ENCODE measurements at places on chromosomes 6 and 20.

DNA sequence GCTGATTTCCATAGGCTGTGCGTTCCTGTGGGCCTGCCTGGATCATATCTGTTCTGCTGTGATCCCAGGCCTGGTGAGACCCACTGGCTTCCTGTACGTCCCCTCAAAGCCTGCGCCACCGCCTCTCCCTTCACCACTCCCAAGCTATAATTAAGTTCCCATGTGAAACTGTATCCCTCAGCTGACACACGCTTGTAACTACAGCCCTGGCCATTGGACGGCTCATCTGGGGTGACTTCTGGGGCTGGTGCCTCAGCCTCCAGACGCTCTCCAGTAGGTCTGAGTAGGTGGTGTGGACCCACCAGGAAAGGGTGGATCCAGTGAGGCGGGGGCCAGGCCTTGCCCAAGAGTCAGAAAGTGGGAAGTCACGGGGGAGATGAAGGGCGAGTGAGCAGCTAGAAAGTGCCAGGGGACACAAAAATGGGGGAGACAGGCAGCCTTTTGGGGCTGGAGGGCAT, 21.0 kb downstream of the PPARD start:
- no peak for DNase-seq

GRCh38 chr6:6785163-6785521, 196.6 kb downstream of the LY86 start:
- no peak for DNase-seq

- no peak for DNase-seq
Observed at GRCh38 chr6:157586476-157587126, 205.6 kb downstream of the ZDHHC14 start.

- DNase-seq: no peak
Observed at GRCh38 chr6:118187568-118188164, 280.6 kb downstream of the SLC35F1 start.

DNA sequence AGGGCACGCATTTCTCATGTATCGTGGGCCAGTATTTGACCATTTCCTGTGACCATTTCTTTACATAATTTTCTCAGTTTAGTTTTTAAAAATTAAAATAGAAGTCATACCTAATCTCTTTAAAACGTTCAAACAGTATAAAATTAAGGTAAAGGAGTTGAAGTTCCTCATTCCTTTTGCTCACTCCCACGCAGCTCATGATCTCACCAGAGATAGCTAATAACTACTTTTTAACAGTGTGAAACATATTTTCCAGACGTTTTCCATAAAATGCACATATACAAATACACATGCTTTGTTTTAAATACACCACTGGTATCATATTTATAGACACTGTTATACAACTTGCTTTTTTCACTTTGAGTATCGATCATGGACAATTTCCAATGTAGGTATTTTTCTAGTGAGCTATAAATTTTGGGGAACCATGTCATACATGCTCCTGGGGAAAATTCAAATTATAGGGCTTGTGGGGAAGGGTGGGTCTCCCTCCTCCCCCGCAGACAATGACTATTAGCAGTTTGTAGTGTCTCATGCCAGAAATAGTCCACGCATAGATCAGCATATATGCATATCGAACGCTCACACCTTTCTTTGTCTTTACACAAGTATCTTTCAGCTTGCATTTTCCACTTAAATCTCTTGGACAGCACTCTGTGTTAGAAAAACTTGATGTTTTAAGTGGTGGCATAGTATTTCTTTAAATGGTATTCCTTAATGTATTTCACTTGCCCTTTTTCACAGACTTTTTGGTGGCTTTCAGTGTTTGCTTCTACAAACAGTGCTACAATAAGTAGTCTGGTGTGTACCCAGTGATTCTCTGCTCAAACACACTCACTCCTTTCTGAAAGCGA, 145.5 kb upstream of the ZNF217 start:
- no peak for DNase-seq

DNA sequence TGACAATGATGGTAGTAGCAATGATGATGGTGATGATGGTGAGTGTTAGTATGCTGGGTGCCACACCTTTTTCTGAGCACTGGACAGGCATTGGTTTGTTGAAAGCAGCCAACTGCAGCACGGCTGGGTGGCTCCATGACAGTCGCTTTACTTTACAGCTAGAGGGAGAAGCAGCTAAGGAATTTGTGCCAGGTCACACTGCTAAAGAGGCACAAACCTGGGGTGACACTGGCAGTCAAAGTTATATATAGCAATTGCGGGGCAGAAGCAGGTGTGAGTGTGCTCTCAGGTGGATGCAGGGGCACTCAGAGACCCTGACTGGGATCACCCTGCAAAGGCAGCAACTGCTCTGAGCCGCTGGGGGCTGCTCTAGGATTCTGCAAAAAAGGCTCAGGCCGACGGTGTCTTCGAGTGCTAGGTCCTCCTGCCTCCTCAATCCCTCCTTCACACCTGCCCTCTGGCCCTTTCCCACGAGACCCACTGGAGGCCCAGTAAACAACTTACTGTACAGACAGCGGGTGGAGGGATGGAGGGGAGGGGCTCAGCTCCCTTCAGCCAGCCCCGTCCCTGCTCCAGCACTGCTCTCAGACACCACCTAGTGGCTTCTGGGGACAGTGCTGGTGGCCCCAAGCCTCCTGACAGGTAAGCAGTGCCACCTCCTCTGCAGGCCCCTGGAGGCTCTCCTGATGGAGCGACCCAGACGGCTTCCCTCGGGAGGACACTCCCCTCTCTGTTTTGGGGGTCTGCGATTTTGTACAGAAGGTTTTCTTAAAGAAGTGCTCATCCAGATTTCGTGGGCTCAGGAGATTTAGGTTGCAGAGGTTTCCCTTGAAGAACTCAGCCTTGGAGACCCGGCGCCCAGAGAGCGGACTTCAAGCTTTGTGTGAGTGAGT, 4.4 kb upstream of the RPS21 start:
- DNase-seq: peak; percentile 45

- no peak for DNase-seq
Observed at GRCh38 chr20:24403406-24403805, 66.0 kb upstream of the SYNDIG1 start.

- no peak for DNase-seq
Observed at GRCh38 chr6:125678601-125679000, 70.8 kb upstream of the HEY2 start.

DNA sequence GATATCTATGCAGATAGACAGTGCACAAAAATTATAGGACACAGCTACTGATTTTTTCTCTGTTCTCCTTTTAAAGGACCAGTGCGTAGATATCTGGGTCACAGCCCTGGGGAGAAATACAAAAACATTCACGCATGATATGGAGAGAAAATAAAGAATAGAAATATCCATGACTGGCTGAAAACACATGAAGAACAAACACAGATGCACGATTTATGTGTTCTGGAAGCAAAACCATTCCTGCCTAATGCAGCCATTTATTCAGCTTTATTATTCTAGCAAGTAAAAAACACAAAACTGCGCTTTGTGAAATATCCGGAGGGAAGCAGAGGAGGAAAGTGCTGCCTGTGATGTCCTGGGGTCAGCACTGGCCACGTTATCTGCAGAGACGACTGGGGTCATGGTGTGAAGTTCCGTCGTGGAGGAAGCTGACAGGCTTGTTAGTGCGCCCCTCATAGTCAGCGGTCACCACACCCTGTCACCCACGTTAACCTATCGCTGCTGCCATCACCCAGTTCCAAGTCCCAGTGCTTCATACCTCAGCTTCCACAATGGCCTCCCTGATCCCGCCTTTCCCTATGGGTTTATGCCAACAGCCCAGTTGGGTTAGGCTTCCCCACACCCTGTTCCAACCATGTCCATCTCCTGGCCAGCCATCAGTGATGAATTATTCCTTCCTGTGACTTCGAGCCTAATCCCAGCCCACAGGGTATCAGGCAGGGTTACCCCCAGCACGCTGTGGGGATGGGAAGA, 86.6 kb upstream of the RPS6KA2 start:
- no peak for DNase-seq

DNA sequence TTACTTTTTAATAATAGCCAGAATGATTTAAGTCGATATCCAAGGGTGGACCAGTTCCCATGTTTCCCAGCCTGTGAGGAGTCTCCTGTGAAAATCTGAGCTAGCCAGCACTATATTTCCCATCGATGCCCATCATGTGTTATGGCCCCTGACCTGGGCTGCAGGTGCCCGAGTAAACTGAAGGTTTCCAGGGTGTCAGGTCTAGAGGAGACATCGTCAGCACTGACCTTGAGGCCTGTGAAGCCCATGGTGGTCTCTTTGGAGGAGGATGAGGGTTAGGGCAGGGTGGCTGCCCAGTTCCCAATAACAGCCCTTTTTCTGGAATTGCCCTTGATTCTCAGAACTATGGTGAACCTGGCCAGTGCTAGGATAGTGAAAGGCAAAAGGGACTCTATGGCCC, 63.0 kb upstream of the TOP1 start:
- no peak for DNase-seq

DNA sequence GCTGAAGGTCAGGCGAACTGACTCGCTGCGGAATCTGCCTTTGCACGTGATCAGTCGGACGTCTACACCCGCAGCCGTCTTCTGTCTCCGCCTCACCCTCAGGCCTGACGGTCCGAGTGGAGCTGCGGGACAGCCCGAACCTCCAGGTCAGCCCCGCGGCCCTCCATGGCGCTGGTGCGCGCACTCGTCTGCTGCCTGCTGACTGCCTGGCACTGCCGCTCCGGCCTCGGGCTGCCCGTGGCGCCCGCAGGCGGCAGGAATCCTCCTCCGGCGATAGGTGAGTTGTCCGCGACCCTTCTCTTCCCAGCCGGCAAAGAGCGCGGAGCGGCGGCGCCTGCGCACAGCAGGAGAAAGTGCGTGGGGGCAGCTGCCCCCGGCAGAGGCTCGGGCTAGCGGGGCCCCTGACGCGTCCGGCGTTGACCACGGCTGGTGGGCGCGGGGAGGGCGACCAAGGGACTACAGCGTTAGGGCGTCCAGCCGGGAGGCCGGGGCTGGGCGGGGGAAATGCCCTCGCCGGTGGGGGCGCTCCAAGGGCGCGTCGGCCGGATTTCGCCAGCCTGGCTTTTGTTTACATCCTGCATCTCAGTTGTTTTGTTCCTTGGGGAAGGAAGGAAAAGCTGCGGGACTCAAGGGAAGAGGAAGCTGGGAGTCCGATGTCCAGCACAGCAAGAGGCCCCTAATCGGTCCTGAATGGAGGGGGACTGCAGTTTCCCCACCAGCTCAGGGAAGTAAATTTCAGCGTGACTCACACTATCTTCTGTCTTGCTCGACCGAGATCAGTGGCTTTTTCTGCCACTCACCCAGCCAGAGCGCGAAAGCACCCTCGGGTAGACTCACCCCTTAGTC, at the start of gene SMPDL3A:
Gene SMPDL3A, plus strand, starts transcription at position 77 of the 846 bp plus-strand sequence. Its CDS starts 89 bp downstream, at position 166.
- no peak for DNase-seq

- DNase-seq: no peak
Observed at GRCh38 chr20:4117867-4118266, 102.5 kb upstream of the RNF24 start.

DNA sequence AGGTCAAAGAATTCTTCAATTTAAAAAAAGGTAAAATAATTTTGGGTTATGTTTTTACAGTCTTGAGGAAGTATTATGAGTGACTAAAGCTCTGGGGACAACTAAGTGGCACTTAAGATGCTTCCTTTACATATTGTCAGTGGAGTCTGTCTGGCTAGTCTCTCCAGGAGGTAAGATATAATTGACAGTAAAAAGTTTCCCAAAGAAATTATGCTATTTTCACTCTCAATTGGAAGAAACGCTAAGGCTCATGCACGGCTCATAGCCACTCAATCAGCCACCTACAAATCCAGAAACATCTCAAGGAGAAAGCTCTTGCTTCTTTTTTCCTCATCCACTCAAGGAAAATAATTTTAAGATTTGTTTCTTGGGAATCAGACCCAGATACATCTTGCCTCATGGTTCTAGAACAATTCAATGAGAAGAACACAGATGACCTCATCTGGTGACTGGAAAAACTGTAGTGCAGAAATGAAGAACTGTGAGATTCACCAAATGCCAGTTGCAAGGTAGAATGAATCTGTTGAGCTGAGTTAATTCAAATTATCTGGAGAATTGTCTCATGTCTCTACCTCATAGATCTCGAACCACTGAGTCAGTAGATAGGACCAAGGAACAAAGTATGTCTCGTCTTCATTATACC, 252.9 kb downstream of the TPBG start:
- DNase-seq: no peak

GRCh38 chr6:1485678-1486077, 96.3 kb downstream of the FOXF2 start:
- no peak for DNase-seq

- DNase-seq: no peak
Observed at GRCh38 chr6:166194914-166195859, 27.5 kb upstream of the TBXT start.

DNA sequence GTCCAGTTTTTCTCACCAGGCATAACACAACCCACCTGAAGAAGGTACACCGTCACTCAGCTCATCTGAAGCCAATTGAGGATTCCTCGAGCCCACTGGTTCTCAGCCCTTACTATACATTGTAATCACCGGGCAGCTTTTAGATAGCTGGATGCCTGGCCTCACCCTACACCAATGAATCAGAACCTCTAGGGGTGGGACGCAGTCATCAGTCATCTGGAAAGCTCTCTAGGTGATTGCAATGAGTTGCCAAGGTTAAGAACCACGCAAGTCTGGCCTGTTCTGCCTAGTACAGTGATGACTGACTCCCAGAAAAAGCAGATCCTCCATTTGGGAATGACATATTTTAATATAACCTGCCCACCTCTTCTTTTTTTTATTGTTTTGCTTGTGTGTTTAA, 41.1 kb downstream of the MC3R start:
- DNase-seq: no peak

DNA sequence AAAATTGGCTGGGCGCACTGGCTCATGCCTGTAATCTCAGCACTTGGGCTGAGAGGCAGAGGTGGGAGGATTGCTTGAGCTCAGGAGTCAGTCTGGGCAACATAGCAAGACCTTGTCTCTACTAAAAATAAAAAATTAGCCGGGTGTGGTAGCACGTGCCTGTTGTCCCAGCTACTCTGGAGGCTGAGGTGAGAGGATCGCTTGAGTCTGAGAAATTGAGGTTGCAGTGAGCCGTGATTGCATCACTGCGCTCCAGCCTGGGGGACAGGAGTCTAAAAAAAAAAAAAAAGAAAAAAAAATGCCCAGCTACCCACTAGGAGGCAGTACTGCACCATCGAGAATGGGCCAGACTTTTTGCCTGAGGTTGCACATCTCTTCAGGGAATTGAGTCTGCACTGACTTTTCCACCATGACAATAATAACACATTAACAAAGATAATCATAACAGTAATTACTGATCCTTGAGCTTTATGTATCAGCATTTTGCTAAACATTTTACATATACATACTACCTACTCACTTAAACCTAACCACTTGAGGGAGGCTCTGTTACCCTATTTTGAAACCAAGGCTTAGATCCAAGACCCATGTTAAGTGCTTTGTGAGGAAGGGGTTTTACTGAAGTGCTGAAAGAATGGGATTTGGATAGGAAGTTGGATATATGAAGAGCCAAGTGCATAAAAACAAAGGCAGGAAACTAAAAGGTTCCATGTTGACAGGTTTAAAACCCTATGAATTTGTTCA, 21.0 kb downstream of the SRSF3 start:
- no peak for DNase-seq

GRCh38 chr6:11847515-11848345, 69.1 kb upstream of the ADTRP start:
- no peak for DNase-seq

GRCh38 chr6:72547020-72547419, 74.8 kb upstream of the KCNQ5 start:
- DNase-seq: no peak

All from stimulated activated CD8-positive, alpha-beta memory T cell treated with anti-CD3 and anti-CD28 coated beads, Interleukin-7, amount 100 ng/mL, for 1 hour (primary cell).